ENCODE measurements at places on chromosomes 11 and 22.

- peak; percentile 50 for DNase-seq
Observed at GRCh38 chr11:8192016-8192895, 23.4 kb upstream of the RIC3 start.

GRCh38 chr11:86251345-86251744 is 6.8 kb downstream of the EED start:
- DNase-seq: no peak

DNA sequence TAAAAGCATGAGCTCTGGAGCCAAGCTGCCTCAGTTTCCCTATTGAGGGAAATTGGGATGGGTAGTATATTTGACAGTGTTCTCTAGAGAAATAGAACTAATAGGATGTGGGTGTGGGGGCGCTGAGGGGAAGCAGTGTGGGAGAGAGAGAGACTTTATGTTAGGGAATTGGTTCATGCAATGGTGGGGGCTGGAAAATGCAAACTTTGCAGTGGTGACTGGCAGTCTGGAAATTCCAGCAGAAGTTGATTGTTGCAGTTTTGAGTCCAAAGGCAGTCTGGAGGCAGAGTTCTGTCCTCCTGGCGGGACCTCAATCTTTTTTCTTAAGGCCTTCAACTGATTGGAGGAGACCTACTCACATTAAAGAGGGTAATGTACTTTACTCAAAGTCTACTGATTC is 59.4 kb upstream of the SYT13 start:
- no peak for DNase-seq

DNA sequence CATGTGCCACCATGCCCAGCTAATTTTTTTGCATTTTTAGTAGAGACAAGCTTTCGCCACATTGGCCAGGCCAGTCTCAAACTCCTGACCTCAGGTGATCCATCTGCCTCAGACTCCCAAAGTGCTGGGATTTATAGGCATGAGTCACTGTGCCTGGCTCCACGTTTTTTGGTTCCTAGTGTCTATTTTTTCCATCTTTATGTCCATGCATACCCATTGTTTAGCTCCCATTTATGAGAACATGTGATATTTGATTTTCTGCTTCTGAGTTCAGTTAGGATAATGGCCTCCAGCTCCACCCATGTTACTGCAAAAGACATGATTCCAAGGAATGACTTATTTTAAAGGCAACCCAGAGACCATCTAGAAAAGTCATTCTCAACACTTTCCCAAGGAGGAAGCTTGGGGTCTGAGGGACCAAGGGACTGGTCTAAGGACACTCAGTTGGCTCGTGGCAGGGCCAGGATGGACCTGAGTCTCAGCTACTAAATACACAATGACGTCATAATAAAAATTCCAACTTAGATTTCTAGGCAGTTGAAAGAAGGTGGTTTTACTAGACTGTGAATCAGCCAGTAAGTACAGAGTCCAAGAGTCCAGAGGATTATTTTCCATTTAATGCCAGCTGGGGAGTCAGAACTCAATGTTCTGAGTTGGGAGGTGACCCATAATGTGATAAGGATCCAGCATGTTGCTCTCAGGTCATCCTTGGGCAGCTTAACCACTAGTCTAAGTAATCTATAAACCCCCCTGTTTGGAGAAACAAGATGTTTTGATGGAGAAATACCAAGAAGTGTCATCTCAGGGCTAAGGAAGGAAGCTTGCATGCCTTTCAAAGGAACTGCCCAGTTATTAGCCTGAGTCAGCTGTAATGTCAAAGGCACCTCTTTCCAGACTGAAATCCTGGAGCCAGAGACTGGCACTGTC is 39.4 kb downstream of the ABTB2 start:
- DNase-seq: no peak

DNA sequence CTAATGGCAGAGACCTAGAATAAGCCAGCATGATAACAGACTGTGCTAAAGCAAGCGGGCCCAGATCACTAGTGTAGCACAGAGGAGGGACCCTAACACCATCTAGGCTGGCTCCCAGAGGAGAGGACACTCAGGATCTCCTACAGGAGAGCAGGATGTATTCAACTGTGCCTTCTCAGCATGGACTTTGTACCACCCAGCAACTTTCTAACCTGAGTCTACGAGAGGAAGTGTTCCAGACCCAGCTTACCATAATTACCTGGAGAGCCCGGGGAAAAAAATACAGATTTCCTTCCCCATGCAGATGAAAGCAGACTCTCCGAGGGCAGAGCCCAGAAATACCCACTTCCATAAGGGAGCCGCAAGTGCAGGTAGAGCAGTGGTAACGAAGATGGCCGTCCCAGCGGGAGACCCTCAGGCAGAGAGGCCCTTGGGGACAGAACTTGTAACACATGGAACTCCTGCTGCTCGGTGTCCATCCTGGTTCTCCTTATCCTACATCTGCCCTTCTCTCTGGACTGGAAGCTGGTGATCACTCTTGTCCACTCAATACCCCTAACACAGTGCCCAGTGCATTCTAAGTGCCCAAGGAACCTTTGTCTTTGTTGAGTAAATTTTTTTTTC is 20.2 kb downstream of the DDX25 start:
- DNase-seq: no peak

GRCh38 chr22:29231971-29232959 is 26.6 kb downstream of the EMID1 start:
- no peak for DNase-seq

DNA sequence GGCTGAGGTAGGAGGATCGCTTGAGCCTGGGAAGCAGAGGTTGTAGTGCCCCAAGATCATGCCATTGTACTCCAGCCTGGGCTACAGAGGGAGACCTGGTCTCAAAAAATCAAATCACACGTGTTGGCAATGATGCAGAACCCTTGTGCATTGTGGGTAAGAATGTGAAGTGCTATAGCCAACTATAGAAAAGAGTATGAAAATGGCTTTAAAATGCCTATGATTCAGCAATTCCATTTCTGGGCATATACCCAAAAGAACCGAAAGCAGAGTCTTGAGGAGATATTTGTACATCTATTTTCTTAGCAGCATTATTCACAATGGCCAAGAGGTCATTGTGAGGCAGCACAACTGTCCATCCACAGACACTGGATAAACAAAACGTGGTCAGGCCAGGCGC is 2.6 kb upstream of the FADS3 start:
- DNase-seq: peak; percentile 91

- DNase-seq: peak; percentile 65
Observed at GRCh38 chr11:11798586-11799438, 43.0 kb upstream of the USP47 start.

DNA sequence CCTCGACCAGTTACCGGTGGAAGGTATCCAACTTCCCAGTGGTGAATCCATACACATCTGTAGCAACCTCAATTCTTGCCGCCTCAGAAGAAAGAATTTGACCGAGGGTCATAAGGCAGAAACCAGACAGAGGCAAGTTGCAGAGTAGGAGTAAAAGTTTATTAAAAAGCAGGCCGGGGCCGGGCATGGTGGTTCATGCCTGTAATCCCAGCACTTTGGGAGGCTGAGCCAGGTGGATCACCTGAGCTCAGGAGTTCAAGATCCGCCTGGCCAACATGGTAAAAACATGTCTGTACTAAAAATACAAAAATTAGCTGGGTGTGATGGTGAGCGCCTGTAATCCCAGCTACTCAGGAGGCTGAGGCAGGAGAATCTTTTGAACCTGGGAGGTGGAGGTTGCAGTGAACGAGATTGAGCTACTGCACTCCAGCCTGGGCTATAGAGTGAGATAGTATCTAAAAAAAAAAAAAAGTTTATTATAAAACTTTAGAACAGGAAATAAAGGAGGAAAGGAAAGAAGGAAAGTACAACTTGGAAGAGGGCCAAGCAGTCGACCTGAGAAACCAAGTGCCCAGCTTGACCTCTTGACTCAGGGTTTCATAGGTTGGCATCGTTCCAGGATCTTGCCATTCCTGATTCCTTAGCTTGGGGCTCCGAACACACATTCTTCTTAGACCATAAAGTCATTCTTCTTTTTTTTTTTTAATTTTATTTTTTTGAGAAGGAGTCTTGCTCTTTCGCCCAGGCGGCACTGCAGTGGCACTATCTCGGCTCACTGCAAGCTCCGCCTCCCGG is 27.8 kb downstream of the RGL4 start:
- DNase-seq: no peak

DNA sequence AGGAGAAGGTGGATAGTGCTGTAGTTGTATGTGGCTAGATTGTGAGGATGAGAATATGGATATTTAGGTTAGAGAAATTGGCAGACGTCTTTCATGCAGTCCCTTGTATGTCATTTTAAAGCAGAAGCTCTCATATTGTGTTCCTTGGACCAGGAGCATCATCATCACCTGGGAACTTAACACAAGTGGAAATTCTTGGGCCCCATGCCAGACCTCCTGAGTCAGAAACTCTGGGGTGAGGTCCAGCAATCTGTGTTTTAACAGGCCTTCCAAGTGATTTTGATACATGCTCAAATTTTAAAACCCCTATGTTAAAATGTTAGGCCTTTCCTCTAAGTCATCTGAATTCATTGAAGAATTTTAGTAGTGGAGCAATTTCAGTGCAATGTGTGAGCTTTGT is 34.8 kb downstream of the JHY start:
- DNase-seq: no peak

- DNase-seq: no peak
Observed at GRCh38 chr11:43927925-43928707, 14.3 kb upstream of the C11orf96 start.

GRCh38 chr11:468493-468892 is 18.4 kb downstream of the PTDSS2 start:
- no peak for DNase-seq

DNA sequence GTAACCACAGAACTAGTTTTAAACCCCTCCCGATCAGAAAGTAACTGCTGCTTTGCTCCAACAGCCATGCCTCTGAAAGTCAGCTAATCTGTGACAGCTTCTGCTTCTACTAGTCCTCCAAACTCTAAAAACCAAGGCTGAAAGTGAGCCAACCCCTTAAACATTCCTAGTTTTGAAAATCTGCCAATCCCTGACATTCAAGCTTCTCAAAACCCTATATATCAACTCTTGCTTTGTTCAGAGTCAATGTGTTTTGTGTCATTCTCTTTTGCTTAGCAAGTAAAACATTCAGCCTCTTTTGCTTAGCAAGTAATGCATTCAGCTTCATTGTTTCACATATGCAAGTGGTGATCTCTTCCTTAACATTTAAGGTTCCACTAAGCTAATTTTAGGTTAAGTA is 56.9 kb downstream of the ATG16L2 start:
- peak; percentile 7 for DNase-seq
